ENCODE measurements at places on chromosomes 3 and 15.

DNA sequence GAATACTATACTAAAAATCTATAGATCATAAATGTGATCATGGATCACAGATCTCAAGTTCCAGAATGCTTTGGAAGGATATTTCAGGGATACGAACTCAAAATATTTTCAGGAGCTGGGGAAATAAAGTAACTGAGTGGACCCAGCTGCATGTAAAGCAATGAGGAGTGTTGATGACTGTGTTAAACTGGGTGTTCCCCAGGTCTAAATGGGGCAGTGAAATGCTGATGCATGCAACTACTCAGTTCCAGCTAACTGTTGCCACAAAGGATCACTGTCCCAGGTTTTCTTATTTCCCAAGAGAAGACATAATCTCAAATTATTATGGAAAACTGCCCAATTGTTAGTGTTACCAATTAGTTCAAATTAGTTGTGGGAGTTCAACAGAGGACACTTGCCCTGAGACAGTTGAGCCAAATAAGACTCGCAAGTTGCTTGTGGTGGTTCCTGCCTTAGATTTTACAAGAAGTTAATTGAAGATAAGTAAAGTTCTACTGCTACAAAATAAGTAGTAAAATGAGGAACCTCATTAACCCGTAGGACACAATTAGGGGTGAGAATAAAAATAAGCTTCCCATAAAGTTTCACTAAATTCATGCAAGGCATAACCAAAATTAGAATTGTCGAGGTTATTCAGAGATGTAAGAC lies 66.3 kb upstream of the IL12A start:
- DNase-seq = no peak

DNA sequence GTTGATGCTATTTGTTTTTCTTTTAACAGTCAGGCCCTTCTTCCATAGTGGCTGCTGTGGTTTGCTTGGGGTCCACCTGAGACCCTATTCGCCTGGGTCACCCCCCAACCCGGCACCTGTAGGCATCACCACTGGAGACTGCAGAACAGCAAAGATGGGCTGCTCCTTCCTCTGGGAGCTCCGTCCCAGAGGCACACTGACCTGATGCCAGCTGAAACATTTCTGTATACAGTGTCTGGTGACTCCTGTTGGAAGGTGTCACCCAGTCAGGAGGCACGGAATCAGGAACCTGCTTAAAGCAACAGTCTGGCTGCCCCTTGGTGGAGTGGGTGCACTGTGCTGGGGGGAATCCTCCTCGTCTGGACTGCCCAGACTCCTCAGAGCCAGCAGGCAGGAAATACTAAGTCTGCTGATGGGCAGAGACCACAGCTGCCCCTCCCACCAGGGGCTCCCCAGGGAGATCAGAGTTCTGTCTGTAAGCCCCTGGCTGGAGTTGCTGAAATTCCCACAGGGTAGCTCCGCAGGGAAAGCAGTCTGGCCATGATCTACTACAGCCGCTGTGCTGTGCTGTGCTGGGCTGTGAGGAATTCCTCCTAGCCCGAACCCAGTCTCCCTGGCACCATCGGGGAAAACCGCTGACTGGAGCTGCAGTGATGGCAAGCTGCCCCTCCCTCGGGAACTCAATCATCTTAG lies 248.2 kb downstream of the TBC1D5 start:
- no peak for DNase-seq

DNA sequence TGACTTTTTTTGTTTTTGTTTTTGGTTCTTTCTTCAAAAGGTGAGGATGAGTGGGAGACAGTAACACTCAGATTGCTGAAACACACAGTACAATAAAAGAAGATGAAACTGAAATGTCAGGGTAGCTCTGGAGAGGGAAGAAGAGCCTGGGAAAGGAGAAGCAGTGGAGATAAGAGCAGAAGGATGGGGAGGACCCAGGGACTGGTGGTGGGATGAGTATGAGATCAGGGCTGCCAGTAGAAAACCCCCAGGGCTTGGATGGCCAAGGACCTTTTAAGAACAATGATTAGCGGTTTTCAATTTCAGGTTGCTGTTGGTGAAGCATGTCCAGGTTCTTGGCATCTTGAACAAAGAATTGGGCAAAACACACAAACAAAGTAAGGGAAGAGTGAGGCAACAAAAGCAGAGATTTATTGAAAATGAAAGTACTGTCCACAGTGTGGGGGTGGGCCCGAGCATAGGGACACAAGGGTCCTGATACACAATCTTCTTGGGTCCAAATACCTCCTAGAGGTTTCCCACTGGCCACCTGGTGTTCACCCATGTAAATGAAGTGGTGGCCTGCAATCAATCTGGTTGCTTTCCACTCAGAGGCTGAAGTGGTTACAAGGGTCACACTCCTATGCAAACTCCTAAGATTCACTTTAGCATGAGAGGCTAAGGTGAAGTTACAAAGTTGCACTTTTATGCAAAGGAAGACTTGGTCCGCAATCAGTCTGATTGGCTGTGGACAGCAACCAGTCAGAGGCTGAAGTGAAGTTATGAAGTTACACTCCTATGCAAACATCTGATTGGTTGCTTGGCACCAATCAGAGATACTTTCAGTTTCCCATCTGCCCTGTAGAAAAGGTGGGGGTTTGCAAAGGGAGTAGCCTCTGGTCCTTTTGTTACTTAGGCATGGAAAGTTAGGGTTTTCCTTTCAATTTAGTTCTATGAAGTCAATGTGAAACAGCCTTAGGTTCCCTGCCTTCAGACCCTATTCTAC lies 26.1 kb upstream of the MFSD1 start:
- DNase-seq = no peak

DNA sequence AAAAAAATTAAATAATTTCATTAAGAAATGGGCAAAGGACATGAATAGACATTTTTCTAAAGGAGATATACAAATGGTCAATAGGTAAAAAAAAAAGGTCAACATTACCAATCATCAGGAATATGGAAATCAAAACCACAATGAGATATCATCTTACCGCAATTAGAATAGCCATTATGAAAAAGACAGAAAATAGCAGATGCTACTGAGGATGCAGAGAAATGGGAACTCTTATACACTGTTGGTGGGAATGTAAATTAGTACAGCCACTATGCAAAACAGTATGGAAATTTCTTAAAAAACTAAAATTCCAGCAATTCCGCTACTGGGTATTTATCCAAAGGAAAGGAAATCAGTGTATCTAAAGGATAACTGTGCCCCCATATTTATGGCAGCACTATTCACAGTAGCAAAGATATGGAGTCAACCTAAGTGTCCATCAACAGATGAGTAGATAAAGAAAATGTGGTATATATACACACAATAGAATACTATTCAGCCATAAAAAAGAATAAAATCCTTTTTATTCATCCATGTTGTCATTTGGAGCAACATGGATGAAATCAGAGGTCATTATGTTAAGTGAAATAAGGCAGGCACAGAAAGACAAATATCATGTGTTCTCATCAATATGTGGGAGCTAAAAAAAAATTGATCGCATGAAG lies 132.4 kb downstream of the RPL22L1 start:
- no peak for DNase-seq

DNA sequence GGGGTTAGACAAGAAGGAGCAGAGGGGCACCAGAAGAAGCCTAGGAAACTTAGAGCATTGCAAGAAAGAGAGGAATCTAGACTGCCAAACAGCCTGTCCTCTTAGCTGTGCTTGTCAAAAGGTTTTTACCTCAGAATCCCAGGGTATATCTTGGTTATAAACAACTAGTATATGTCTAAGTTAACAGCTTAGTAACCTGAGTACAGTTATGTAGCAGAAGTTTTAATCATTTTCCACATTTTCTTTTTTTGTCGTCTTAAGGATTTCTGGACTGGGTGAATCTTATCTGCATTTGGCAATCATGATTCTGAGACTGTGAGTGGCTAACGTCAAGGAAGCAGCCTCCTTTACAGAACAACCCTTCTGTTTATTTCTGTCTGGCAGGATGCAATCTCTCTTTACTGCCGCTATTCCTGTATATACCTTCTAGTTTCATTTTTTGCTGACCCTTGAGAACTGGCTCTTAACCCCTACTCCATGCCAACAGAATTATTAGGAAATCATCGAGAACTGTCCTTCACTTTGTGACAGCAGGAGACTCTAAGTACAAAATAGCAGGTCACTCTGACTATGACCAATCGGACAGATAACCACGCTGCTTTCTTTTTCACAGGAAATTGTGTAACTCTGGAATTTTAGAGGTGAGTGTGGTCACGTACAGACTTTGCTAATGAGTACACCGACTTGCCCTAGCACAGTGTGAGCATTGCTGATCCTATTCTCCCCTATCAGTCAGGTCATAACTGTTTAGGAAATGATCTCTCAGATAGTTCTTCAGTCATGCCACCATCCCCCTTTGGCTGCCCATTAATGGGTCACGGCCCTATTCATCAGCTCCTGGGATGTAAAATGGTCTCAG lies 3.3 kb upstream of the CP start:
- DNase-seq = no peak

GRCh38 chr3:132605374-132605792 lies 8.3 kb downstream of the ACKR4 start:
- no peak for DNase-seq

- no peak for DNase-seq
These were observed 580 bp upstream of the RUBCN start for GRCh38 chr3:197737319-197737649.

DNA sequence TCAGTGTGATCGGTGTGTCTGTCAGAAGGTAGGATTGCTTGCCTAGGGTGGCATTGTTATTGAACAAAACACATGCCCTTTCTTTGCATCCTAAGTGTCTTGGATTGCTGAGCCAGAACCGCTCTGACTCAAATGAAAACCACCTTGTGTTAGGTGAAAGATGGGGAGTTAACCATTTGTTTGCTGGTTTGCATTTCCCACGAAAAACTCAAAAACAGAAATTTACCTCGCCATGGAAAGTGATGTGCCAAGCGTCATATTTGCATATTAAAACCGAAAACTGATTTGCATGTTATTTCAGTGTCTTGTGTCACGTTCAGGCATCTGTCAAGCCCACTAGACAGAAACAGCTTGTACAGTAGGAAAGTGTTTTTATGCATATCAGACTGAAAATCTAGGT lies 474.6 kb upstream of the TPRG1 start:
- DNase-seq = no peak

- DNase-seq = no peak
These were observed 1.4 kb upstream of the NECTIN3 start for GRCh38 chr3:111069974-111070771.

- no peak for DNase-seq
These were observed 1.9 kb downstream of the MB21D2 start for GRCh38 chr3:192915722-192916121.

GRCh38 chr3:187565701-187566100 lies 104.5 kb downstream of the SST start:
- no peak for DNase-seq

DNA sequence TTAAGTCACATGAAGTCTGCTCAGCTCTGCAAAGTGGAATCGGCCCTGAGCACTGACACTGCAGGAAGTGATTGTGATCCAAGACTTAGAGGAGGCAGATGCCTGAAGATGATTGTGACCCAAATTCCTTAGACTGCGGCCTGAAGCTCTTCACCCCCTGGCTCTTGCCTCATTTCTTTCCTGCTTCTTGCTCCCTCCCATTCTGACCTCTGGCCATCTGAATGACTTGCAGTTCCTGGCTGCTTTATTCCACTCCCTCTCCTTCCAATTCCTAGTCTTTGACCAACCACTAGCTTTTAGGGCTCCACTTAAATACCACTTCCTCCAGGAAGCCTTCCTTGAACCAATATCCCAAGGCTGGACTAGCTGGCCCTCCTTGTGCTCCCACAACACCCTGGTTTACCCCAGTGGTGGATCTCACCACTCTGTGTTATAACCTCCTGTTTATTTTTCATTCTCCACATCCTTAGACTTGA lies 9.9 kb upstream of the EPB42 start:
- no peak for DNase-seq

DNA sequence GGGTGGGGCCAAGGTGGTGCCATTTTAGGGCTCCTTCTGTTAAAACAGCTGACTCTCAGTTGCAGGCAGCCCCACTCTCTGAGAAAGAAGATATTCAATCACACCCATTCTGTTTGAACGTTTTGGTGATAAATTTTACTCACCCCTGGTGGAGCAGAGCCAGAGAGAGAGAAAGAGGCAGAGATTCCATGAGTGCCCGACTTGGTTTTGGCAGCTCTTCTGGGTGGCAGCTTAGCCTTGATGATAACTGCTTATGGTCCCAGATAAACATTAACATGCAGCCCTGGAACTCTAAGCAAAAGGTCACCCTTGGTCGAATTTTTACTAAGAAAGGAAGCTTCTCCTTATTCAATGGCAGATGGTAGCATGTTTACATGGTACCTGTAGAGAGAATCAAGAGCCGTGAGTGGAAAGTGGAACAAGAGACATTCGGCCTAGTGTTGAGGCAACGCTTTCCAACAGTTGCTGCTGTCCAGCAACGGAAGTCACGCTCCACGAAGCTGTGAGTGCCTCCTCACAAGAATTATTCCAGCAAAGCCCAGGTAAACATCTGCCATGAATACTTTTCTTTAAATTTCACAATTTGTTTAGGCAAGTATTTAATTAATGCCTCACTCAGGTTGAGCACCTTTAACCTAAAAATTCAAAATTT lies 530.6 kb upstream of the ROBO2 start:
- no peak for DNase-seq

DNA sequence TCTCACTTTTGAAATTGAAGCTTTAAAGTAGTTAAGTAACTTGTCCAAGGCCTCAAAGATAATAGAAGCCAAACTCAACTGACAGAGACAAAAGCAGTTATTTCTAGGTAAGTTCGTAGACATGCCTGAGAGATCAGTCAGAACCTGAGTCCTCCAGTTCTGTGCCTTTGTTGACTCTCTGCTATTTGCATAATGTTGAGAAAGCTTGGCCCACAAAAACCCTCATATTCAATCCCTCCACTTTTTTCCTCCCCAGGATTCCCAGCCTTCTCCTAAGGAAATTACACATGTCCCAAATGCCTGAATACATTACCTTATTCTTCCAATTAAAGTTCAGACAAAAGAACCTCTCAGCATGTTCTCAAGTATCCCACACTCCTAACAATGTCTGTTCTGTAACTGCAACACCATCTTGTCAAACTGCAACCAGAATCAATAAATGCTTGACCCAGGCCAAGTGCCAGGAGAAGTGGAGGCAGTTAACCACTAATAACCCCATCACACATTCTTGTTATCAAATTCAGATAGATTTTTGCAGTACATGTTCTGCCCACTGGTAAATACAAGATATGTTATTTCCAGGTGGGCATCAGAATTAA lies 217.8 kb downstream of the LRRC3B start:
- no peak for DNase-seq

- no peak for DNase-seq
These were observed 9.9 kb upstream of the RFT1 start for GRCh38 chr3:53139906-53140846.

Measured in NCI-H1436 treated with DMSO at 0.1 percent for 48 hours (cell line).